Muscle of leg (tissue), 16 donors: ENCODE measurements at places on chromosomes 12 and 14. TPM values are rescaled to one million over a fixed set of nuclear protein-coding genes. Genes with fewer than 3 reads are reported as not detected.

GRCh38 chr14:65790172-65790815 is 377.8 kb downstream of the FUT8 start:
- no peak for DNase-seq

DNA sequence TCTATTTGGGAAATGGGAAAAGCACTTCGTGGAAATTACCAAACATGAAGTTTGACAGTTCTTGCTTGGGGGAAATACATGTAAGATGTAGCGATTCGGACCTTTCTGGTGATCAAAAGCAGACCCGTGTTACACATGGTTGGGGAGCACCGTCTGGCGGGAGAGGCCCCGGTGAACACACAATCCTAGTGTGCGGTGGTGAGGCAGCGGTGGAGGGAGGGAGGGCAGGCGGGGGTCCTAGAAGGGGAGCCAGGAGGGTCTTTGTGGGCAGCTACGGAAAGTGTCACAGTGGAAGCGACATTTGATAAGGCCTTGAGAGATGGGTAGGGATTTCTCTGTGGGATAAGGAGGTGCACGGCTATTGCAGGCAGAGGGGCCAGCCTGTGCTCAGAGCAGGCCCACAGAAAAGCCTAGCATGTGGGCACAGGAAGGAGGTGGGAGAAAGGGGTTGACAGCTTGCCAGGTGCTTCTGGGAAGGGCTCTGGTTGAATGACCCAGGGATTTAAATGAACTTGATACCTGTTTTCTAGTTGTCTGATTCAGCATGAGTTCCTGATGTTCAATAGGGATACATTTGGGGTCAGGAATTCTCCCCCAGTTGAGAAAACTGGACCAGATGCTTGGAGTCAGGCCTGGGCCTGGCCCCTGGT is 7.2 kb downstream of the MVK start:
- DNase-seq, result no peak

GRCh38 chr12:110253176-110253575 is 27.9 kb upstream of the ATP2A2 start:
- peak; percentile 75 for DNase-seq

DNA sequence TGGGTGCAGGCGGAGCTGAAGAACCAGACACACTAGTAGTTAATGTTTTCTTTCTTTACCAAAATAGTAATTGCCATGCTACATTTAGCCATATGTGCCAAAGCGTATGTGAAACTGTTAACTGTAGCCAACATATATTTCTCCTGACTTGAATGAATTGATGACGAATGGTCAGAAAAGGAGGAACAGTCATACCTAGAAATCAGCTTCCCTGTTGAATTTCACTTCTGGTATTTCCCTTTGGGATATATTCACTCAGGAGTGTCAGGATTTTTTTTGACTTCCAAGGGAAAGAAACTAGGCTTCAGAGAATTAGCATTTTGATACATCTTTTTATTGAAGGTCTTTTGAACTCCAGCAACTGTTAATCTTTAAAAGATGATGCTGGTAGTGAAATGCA is 87.0 kb downstream of the ERC1 start:
- no peak for DNase-seq

The CELA1 gene
- polyA plus RNA-seq, result not detected
